ENCODE measurements at places on chromosomes 7 and 10. TPM values are rescaled to one million over a fixed set of nuclear protein-coding genes. Genes with fewer than 3 reads are reported as not detected.

GRCh38 chr10:23173214-23174073 lies 18.7 kb upstream of the PTF1A start:
- H3K4me1 ChIP-seq = no peaks in the 10 kb centered on the region
- no peak overlapping the region for H3K27ac ChIP-seq
- no peaks in the 10 kb centered on the region for H3K36me3 ChIP-seq
- H3K27me3 ChIP-seq = peaks cover 2% of the 10 kb centered on the region

- peaks cover 37% of the 10 kb centered on the region for H3K27me3 ChIP-seq
- DNase-seq = peak; percentile 72
- H3K4me3 ChIP-seq = no peak overlapping the region
These were observed 3.6 kb downstream of the HOXA13 start for GRCh38 chr7:27196287-27196767.

GRCh38 chr7:137848095-137848494 lies 1.3 kb upstream of the DGKI start:
- DNase-seq = no peak
- no peaks in the 10 kb centered on the region for H3K27me3 ChIP-seq
- H3K36me3 ChIP-seq = no peaks in the 10 kb centered on the region
- no peaks in the 10 kb centered on the region for H3K4me1 ChIP-seq
- H3K4me3 ChIP-seq = no peak overlapping the region
- no peak overlapping the region for H3K27ac ChIP-seq

CPA4 gene
- not detected for total RNA-seq

DNA sequence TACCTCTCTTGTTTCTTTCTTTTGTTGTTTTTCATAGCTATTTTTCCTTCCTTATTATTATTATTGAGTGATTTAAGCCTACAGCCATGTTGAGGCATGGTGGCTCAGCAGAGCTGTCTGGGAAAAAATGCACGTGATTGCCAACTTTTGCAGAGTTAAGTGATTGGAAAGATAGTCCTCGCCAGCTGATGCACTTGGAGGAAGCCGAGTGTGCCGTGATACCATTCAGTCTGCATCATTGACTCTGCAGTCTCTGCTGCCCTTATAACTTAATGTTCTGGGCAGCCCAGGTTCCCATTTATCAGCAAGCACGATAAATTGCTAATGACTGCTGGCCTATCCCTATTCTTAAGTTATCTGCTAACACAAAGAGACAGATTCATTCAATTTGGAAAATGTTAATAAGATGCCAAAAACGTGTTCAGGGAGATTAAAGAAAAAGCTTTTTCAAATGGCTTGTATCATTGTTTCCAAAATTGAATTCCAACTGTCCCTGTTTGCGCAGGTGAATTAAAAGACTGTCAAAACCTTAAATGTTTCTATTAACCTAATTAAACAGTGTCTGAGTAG lies 232.9 kb upstream of the NPY start:
- no peak overlapping the region for H3K4me3 ChIP-seq
- no peaks in the 10 kb centered on the region for H3K36me3 ChIP-seq
- H3K4me1 ChIP-seq = no peaks in the 10 kb centered on the region
- no peak for DNase-seq
- no peak overlapping the region for H3K27ac ChIP-seq

INSIG1 gene
- 43.6 TPM for total RNA-seq

HTRA1 gene
- 0.32 TPM for total RNA-seq

Measured in naive thymus-derived CD4-positive, alpha-beta T cell (primary cell).